ENCODE measurements at places on chromosomes 13 and 19.

DNA sequence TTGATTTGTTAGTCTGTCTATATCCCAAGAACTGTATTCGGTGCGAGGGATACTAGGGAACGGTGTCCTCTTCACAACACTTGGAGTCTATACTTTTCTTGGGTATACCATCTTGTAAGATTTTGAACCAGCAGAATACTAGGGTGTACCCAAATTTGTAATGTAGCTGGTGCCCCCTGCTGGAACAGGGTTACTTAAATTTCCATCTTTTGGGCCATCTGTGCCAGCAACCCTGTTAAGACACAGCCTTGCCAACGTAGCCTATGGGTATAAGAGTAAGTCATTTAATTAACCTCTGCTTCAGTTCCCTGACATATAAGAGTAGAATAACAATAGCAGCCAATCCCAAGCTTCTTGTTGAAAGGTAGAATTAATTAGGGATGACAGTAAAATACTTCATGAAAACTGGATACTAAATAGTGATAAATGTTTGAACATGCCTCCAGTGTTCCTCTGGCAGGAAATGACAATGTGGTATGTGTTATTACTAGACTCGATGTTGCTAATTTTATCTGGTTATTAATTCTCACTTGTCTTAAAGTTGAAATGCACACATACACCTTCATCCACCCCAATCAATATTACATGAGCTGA, 607.6 kb downstream of the FGF9 start:
- peak; percentile 75 for DNase-seq

- no peak for DNase-seq
These were observed 5.2 kb downstream of the UBXN6 start for GRCh38 chr19:4452230-4452990.

DNA sequence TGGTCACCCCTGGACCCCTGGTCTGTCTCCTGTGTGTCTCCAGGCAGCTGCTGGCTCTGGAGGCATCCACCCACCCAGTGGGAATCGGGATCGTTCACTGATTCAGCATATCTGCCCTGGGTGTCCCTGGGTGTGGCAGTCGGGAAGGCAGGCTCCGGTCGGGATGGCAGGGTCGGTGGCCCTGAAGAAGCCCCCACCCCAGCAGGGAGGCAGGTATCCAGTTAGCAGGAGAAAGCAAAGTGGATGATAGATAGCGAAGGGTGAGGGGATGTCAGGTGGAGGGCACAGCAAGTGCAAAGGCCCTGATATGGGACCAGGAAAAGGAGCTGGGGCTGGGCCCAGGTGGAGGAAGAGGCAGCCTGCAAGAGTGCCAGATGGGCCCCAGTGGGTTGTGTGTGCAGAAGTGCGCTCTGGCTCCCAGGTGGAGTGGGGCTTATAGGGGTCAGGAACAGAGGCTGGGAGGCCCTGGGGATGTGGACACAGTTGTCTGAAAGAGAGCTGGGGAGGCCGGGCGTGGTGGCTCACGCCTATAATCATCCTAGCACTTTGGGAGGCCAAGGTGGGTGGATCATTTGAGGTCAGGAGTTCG, 2.3 kb downstream of the SSBP4 start:
- DNase-seq, result no peak

- DNase-seq, result no peak
These were observed 23.1 kb downstream of the FNDC3A start for GRCh38 chr13:48998641-48999292.

DNA sequence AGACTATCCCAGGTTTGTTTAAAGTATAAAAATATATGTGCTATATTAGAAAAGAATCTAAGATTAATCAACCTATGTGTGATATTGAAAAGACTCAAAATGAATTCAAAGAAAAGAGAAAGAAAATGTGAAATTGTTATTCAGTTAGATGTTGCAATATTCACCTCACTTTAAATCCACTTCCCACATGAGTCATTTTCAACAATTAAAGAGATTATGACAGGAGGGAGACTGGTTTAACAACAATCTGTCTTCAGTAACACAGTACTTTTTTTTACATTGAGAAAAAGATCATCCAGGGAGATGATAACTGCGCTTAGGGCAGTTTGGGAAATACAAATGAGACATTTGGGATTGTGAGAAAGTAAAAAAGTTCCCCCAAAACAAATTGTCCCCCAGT, 1246.2 kb downstream of the SLITRK1 start:
- DNase-seq, result no peak

GRCh38 chr13:62879071-62879470, 1463.4 kb upstream of the PCDH20 start:
- no peak for DNase-seq

DNA sequence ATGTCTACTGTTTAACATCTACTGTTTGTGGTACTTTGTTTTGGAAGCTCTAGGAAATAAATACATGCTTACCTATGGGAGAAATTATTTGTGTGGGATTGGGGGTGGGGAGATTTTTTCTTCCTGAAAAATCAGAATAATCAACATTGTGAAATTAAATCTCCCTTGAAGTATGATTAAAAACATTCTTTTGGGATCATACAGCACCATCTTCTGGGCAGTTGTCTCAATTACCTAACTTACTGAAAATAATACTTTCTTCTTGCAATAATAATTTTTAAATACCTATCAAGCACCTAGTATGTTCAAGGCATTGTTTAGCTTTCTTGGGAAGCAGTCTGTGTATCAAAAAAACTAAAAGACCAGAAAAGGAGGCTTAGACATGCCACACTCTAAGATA, 576.5 kb upstream of the ARGLU1 start:
- no peak for DNase-seq

DNA sequence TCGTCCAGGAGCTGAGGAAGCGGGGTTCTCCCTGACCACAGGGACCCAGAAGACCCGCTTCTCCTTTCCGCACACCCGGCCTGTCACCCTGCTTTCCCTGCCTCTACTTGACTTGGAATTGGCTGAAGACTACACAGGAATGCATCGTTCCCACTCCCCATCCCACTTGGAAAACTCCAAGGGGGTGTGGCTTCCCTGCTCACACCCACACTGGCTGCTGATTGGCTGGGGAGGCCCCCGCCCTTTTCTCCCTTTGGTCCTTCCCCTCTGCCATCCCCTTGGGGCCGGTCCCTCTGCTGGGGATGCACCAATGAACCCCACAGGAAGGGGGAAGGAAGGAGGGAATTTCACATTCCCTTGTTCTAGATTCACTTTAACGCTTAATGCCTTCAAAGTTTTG, 18.9 kb downstream of the VASP start:
- peak; percentile 22 for DNase-seq

- DNase-seq, result no peak
These were observed 76.7 kb downstream of the SLAIN1 start for GRCh38 chr13:77774181-77774580.

GRCh38 chr19:15696654-15697194, 23.8 kb downstream of the CYP4F12 start:
- DNase-seq, result no peak

- DNase-seq, result no peak
These were observed 65.7 kb upstream of the ATP12A start for GRCh38 chr13:24614306-24615080.

- DNase-seq, result no peak
These were observed 18.0 kb upstream of the EVI5L start for GRCh38 chr19:7811989-7812388.

DNA sequence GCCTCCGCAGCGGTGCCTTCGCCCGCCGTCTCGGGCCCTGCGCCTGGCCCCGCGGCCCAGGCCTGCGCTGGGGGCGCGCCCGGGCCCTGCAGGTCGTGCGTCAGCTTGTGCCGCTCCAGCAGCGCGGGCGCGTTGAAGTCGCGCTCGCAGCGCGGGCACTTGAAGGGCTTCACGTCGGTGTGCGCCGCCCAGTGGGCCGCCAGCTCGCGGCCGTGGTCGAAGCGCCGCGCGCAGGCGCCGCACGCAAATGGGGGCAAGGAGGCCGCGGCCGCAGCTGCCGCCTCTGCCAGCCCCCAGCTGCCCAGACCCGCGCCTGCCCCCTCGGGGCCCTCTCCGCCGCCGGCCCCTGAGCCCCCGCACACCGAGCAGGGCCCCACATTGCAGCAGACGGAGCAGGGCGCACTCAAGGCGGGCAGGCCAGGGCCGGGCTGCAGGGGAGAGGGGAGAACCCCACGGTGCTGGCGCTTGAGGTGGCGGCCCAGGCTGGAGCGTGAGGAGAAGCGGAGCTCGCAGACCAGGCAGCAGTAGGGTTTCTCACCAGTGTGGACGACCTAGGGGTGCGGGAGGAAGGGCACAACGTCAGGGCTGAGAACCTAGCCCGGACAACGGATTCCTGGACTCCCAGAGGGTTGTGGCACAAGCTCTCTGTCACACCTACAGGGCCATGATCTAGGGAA, 6.1 kb downstream of the FIZ1 start:
- DNase-seq, result no peak

- DNase-seq, result peak; percentile 29
These were observed 24.1 kb downstream of the SHANK1 start for GRCh38 chr19:50695251-50696093.

- DNase-seq, result no peak
These were observed 8.3 kb downstream of the GTF3A start for GRCh38 chr13:27432611-27433210.

DNA sequence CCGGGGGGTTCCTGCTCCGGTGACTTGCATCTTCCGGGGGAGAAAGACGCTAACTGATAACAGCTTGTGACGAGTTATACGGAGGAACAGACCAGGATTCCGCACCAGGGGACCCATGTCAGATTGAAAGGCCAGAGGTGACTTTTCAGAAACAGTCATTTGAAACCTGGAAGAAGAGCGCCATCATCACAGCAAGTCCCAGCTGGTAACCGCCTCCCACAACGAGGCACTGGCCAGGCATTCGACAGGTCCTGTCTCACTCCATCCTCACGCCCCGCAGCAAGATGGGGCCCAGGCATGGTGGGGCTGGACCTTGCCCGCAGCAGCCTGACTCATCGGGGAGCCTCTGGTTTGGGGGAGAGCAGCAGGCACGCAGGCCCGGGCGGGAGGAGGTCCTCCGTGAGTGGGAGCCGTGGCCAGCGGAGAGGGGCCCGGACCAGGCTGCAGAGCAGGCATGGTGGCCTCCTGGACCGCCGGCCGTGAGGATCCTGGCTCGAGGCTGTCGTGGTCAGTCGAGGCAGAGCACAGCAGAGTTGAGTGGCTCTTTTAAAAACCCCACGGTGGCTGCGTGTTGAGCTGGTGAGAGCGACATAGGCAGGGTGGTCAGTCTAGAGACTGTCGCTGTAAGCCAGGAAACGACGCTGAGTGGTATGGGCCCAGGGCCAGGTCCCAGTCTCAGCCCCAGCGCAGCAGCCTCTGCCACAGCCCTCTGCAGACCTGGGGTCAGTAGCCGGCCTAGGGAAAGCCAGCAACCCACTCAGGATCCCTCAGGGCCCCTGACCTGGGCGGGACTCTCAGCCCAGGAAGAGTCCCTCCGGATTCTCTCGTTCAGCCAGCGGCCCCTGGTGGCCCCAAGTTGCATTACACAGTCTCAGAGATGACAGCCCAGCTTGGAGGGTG, 94.9 kb upstream of the MCF2L start:
- peak; percentile 84 for DNase-seq

DNA sequence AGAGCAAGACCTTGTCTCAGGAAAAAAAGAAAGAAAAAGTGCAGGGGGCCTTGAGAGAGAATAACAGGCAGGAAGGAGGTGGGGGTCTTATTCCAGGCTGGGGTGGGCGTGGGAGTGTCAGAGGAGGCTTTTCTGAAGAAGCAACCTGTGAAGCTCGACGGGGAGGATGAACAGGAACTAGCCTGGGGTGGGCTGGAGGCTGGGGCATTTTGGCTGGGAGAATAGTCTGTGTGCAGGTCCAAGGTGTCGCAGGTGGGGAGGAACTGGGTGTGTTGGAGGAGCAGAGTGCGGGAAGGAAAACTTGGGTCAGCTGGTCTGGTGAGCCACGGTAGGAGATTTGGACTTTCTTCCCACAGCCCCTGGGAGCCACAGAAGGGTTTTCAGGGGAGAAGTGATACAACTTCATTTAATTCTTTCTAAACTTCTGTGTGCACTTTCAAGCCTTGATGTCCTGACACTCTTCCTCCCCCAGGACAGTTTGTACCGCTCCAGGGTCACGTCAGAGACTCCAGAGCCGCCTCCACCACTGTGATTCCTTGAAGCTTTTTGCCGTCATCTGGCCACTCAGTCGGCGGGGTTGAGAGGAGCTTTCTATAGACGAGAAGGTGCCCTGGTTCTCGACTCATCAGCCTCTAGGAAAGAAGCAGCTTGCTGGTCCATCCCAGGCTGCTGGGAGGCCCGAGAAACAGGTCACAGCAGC, 138.7 kb downstream of the SIPA1L3 start:
- no peak for DNase-seq

- no peak for DNase-seq
These were observed 91.9 kb upstream of the TEX29 start for GRCh38 chr13:111228262-111229144.

GRCh38 chr19:47239610-47240296, 8.8 kb upstream of the BBC3 start:
- peak; percentile 52 for DNase-seq

- DNase-seq, result no peak
These were observed 207.4 kb downstream of the DCT start for GRCh38 chr13:94272038-94272437.

GRCh38 chr13:90846936-90847335, 500.6 kb upstream of the MIR17HG start:
- no peak for DNase-seq

- DNase-seq, result no peak
These were observed 1.5 kb downstream of the STARD13 start for GRCh38 chr13:33284031-33284430.

DNA sequence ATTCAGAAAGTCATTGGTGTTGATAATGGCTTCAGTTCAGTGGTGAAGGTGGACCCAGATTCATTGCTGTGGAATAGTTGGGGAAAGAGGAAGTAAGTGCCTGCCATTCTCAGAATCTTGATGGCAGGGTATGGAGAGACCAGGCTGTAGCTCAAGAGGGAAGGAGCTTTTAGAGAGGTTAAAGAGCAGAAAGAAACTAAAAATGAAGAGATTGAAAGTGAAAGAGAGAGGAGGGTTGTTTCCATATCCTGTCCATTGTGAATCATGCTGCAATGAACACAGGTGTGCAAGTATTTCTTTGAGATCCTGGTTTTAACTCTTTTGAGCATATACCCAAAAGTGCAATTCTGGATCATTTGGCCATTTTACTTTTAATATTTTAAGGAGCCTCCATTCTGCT, 12.5 kb downstream of the GJB6 start:
- DNase-seq, result no peak

DNA sequence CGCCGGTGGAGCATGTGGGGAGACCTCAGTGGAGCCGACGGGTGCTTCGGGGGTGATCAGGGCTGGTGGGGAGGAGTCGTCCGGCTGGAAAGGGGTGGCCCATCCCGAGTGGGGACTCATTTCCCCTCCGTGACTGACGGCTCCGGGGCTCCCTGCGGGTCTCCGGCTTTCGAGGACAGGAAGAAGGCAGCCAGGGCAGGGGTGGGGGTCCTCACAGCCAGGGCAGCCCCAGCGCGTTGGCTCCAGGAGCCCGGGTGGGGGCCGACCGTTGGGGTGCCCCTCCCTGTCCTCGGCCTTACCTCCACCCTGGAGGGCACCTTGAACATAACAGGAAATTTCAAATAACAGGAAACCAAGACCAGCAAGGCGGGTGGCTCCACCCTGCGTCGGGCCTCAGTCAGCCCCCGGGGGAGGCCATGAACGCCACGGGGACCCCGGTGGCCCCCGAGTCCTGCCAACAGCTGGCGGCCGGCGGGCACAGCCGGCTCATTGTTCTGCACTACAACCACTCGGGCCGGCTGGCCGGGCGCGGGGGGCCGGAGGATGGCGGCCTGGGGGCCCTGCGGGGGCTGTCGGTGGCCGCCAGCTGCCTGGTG, at the start of gene S1PR4:
TSS of gene S1PR4 (plus strand) at position 393 of the 596 bp plus-strand sequence. CDS start at position 417, 24 bp downstream.
- DNase-seq, result peak; percentile 73

GRCh38 chr13:85663856-85664255, 135.4 kb downstream of the SLITRK6 start:
- DNase-seq, result no peak

GRCh38 chr19:35901055-35901644, 810 bp upstream of the NFKBID start:
- no peak for DNase-seq

- DNase-seq, result no peak
These were observed 132.2 kb downstream of the NUFIP1 start for GRCh38 chr13:44857061-44857460.
